ENCODE measurements at places on chromosomes 3 and 15.

DNA sequence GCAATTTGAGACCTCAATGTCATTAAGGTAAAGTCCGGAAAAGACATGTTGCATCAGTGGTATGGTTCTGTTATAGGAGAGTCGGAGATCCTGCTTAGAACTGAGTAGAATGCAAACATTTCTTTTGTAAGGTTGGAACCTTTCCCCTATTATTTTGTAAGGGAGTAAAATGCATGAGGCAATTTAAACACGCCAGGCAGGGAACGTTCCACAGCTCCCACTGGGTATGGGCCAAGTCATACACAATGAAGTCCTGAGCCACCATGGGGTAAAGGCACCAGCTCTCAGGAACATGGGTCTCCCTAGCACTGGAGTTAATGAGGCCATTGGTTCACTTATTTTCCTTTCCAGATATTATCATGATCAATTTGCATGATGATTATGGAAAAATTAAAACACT lies 116.6 kb upstream of the NR2F2 start:
- no peak for DNase-seq

GRCh38 chr3:184227481-184227935 lies 1.9 kb upstream of the VWA5B2 start:
- no peak for DNase-seq

GRCh38 chr3:186044968-186045367 lies 63.9 kb downstream of the ETV5 start:
- DNase-seq, result no peak

- DNase-seq, result no peak
Observed at GRCh38 chr3:107375682-107376081, 1.6 kb upstream of the CCDC54 start.

DNA sequence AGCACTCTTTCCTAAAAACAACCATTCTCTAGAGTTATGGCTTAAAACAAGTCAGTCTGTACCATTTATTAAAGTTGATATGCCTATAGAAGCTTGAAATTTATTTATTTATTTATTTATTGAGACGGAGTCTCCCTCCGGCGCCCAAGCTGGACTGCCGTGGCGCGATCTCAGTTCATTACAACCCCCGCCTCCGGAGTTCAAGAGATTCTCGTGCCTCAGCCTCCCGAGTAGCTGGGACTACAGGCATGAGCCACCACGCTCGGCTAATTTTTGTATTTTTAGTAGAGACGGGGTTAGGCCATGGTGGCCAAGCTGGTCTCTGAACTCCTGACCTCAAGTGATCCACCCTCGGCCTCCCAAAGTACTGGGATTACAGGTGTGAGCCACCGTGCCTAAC lies 1.5 kb upstream of the TTC14 start:
- DNase-seq, result no peak

DNA sequence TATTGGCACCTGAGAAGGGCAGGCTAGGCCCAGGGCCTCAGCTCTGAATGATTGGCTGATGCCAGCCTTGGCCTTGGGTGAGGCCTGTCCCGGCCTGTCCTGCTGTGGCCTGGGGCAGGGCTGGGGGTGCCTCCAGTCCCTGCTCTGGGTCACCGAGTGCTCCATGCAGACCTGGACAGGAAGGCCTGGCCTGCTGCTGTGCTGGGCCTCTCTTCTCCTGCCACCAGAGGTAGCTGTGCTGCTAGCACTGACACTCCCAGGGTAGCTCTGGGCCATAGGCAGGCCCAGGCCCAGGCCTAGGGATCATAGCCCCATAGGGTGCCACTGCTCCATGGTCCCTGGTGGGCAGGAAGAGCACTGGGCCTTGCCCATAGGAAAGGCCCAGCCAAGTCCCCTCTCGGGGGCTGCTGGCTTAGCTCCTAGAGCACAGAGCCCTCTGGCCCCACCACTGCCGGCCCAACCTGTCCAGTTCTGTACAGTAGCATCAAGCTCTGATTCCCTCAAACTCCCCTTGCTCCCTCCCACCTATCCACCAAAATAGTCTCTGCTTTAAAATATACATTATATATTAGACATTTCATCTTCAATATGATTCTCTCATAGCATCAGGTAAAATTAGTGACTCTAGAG lies 18.2 kb downstream of the ABTB1 start:
- no peak for DNase-seq

DNA sequence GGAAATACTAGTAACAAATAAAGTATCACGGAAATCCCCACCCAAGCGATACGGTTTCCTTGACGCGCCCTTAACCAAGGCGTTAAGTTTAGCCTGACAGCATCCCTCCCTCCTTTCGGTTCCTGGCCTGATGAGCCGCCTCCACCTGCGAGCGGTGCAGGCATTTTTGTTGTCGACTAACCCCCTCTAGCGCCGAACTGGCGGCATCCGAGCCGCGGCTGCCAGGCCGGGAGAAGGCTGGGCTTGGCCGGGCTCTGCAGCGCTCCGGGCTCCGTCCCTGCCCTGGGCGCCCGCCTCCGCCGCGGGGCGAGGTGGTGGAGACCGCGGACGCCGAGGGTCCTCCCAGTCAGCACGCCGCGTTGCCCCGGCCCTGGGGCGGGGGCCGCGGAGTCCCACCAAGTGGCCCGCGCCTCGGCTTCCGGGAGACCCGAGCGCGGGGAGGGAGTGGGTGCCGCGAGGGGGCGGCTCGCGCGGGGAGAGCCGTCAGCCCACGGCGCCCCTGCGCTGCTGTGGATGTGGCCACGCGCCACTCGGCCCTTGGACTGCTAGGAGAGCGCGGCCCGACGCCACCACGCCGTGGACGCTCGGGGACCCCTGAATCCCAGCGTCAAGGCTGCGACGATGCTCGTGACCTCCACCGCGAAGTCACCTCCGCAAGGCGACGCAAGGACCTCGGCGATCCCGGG lies 1.1 kb upstream of the EPHA6 start:
- DNase-seq, result no peak

DNA sequence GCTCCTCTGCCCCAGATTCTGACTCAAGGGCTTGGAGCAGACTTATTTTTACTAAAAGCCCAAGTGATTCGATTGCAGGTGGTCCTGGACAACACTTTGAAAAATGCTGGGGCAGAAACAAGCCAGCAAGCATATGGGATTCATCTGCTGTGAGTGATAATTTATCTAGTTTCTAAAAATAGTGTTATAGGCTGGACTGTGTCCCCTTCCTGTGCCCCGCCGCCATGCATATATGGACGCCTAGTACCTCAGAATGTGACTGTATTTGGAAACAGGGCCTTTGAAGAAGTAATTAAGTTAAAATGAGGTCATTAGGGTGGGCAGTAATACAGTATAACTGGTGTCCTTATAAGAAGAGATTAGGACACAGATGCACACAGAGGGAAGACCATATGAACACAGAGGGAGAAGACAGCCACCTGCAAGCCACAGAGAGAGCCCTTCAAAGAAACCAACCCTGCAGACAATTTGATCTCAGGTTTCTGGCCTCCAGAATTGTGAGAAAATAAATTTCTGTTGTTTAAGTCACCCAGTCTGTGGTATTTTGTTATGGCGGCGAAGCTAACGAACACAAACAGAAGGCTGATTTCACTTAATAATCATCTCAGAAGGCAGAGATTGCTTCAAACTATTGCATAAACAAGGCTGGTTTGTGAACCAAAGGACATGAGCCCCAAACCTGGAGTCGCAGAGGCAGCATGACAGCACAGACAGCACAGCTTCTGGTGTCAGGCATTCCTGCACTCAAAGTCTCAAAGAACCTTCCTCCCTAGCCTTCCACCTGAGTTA lies 59.1 kb downstream of the CCNL1 start:
- no peak for DNase-seq

- no peak for DNase-seq
Observed at GRCh38 chr3:104763007-104763406, 603.7 kb upstream of the ALCAM start.

DNA sequence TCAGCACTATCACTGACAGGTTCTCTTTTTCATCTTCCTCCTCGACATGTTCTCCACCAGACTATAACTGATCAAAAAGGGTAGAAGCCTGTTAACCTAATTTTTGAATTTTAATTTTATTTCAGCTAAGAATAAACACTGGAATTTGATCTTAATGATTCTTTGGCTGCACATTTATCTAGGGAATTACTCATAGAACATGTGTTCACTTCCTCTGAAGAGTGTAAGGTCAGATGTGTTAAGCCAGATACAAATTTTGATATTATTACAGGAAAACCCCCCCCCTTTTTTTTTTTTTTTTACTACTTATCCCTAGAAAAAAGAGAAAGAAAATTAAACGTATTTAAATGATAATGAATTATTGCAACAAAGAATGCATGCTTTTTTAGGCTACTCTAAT lies 15.0 kb downstream of the DCBLD2 start:
- no peak for DNase-seq

DNA sequence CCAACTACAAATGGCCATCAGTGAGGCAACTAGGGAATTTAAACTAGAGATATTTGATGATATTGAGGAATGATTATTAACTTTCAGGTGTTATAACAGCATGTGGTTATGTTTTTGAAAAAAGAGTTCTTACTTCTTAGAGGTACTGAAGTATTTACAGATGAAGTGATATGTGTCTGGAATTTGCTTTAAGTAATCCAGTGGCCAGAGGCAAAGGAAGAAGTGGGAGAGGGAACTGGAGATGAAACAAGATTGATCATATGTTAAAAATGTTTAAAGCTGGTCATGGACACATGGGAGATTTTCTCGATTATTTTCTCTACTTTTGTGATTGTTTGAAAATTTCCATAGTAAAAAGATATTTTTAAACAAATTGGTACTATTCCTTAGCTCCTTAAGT lies 53.3 kb upstream of the SLCO2A1 start:
- DNase-seq, result no peak

DNA sequence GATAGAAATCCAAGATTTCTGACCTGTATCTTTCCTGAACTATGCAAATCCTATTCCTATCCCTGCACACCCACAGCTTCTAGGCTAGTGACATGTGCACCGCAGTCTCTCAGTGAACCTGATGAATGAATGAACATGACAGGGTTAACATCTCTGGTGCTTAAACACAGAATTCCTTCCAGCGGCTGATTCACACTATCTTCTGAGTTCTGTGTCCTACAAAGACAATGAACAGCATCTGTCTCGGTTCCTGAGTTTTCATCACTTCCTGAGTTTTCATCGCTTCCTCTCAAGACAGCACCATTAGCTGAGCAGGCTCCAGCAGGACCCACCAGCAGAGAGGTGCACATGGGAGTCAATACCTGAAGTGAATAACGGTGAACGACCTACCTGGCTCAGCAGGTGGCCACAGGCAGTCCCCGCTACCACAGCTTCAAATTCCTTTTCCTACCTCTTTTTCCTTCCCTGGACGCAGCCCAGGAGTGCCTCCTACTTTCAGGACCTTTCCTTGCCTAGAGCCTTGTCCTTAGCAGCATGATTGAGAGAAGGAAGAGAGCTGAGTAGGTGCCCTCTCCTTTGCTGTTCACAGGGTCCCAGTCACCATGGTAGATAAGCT lies 113.5 kb downstream of the IGF2BP2 start:
- DNase-seq, result no peak

- DNase-seq, result no peak
Observed at GRCh38 chr3:17686613-17687012, 55.8 kb downstream of the TBC1D5 start.

GRCh38 chr15:100900136-100900794 lies 18.9 kb upstream of the LRRK1 start:
- no peak for DNase-seq

DNA sequence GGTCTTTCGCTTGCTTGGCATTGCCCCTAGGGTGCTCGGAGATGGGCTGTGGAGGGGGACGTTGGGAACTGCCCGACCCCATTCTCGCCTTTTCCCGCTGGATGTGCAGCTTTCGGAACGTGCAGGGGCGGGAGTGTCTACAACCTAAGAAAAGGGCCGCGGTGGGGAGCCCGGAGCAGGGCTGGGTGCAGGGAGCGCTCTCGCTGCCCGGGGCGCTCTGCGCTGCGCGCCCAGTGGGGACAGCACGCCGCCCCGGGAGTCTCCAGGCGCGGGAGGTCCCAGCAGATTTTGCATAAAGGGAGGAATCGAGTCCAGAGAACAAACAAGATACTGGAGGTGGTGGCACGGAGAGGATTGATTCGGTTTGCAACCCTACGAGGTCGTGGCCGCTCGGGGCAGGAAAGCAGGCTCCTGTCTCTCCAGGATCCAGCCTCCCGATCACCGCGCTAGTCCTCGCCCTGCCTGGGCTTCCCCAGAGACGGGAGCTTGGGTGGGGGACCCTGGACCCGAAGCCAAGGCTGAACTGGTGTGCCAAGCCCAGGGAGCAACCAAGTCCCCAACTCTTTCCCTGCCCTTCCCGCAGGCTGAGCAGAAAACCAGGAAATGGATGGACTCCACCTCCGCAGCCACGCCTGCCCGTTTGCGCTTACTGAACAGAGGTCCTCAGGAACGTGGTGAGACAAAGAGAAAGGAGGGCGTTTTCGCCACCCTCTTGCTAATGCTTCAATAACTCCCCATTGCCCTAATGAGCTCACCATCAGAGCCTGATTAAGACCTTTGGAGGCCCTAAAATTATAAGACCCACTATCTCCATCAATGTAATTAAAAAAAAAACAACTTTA lies 59.7 kb downstream of the NOX5 start:
- DNase-seq, result no peak

DNA sequence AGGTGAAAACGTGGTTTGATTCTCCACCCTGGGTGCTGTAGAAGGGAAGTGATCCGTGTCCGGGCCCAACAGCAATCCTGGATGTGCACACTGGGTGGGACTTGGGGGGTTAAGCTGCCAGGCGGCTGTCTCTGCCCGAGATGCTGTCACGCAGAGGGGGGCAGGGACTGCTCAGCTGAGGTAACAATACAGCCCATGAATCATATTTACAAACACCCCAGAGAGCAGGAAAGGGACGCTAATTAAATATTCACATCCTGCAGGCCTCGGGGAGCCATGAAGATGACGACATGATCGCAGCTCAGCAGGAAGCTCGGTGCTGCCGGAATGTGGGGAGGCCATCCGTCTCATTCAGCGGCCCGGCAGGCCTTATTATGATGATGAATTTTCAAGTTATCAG lies 17.9 kb upstream of the CRABP1 start:
- DNase-seq, result no peak

- no peak for DNase-seq
Observed at GRCh38 chr3:124161448-124161847, 169.5 kb upstream of the ROPN1 start.

DNA sequence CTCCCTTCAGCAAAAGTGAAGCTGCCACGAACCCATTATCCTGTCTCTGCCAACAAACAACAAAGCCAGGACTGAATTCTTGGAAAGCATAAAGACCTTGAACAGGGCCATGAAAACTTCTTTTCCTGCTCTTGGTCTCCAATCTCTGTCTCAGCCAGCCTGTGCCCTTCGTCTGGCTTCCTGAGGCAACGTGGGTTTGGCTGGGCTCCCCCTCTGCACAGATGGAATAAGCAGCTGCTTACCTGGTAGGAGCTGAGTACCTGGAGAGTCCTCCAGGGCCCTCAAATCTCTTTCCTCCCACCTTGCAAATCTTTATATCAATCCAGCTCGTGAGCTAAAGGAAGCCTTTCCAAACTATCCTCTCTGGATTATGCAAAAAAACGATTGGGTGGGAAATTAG lies 97.6 kb upstream of the PSMD6 start:
- no peak for DNase-seq

DNA sequence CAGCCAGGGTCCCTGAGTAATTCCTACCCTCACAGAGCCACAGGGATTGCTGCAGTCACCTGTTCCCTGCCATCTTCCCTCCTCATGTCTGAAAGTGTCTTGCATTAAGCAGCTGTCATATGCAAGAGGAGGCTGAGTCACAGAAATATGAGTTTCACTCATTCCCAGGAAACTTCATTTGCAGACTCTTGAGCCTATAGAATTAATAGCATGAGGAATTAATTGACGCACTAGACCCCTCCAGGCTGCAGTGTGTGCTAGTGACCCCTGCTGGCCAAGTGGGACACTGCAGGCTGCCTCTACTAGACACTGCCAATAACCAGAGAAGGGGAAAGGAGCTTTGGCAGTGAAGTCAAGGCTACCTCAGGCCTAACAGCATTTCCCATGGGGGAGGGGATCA lies 50.6 kb upstream of the SLC6A1 start:
- peak; percentile 19 for DNase-seq

GRCh38 chr3:30408105-30408557 lies 198.3 kb upstream of the TGFBR2 start:
- DNase-seq, result no peak
